ENCODE measurements at places on chromosomes 2 and 18.

DNA sequence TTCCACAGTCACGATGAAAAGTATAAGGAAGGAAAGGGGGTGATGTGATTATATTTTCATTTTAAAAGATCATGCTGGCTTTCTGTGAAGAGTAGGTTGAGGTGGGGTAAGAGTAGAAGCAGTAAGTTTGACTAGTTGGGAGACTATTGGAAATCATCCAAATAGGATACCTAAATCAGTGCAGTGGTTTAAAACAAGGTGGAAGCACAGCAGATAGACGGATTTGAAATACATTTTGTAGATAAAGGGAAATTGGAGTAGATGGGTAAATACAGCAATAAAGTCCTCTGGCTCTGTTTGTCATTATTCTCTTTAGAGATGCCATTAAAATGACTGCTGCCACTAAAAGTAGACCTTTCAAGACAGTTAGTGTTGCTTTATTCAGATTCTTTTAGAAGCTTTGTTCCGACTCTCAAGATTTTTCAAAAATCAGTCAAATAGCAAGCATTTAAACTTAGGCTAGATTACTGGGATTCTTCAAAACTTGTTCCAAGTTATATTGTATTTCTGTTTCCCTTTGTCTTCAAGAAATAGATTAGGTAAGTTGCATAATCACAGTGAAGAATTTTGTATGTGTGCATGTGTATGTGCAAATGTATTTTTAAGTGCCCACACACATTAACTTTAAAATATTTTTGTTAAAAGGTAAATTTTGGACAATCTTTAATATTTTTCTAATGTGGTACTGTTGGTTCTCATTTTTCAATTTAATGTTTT is 61.7 kb upstream of the DTNA start:
- no peak for DNase-seq

GRCh38 chr2:89850881-89851582 is 1159.6 kb downstream of the RPIA start:
- no peak for DNase-seq

DNA sequence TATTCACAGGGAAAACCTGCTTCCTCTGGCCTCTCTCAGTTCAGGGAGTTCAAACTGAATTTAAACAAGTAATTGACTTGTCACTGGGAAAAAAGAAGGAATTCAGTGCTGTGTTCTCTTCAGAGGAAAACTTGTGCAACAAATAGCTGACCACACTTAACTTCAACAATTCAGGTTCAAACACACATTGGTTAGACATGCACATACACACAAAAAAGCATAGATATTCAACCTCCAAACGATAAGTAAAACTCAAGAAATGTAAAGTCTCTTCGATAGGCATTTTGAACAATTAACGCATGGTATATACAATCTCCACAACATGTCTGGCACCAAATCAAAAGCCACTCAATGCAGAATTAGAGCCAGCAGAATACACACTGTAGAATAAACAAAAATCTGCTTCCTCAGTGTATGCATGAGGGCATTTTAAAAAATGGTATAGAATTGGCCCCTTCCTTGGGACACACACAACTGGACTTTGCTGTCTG is 269.0 kb downstream of the TCF4 start:
- no peak for DNase-seq

- DNase-seq = no peak
Measured at GRCh38 chr2:29159125-29159524, 43.9 kb downstream of the CLIP4 start.

DNA sequence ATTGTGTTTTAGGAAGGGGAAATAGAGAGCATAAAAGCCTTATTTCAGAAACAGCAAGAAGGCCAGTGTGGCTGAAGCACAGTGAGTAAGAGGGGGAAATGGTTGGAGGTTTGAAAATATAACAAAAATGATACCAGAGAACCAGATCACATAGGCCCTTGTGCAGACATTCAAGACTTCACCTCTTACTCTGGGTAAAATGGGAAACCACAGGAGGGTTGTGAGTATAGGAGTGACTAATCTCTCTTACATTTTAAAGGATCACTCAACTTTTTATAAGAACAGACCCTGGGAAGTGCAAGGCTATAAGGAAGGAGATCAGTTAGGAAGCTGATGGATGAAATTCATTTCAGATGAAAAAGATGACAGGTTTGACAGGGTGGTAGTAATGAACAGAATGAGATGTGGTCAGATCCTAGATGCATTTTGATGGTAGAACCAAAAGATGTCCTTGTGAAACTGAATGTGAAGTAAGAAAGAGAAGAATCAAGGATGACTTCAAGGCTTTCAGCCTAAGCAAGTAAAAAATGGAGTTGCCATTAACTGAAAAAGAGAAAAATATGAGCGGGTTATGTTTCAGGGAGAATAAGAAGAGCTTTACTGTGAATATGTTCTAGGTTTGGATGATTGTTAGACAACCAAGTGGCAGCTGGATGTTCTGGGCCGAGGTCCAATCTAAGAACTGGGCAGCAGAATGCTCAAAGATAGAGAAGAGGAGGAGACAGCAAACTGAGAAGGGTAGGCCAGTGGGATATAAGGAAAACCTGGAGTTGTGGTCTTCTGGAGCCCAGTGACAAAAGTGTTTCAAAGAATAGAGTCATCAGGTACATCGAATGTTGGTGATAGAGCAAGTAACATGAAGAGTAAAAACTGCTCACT is 65.1 kb downstream of the USP40 start:
- no peak for DNase-seq

All from activated naive CD4-positive, alpha-beta T cell treated with anti-CD3 and anti-CD28 coated beads, Interleukin-2, amount 50 U/mL, for 72 hours (primary cell).